ENCODE measurements at places on chromosomes 1 and 21.

DNA sequence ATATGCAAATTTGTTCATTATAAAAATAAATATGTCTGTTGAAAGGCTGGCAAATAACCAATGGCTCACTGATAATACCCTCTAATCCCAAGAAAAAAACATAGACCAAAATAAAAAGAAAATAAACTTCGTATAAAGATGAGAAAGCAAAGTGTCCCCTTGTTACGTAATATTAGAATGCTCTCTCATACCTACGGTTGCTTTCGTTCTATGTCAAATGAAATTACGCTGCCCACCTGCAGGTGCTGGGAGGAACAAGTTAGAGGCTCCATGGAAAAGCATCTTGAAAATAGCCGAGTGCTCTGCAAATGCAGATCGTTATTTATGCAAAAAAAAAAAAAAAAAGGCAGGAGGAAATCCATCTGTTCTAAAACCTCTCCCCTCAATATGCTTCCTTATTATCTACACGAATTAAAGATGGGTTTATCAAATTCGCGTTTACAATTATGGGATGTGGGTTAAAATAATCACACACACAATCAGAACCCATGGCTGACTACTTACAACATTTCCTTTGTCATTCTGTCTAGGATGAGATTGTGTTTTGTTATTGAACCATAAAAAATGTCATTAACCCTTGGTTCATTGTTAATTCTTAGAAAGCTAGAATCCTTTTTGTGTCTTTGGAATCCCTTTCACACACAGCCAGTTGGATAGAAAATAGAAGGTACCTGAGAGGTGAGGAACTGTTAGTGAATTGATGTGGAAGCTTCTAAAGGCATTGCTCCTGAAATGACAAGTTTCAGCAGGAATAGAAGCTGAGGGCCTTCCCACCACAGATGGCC, 268.6 kb downstream of the SETD4 start:
- DNase-seq = no peak

GRCh38 chr1:81717230-81717629, 83.5 kb upstream of the ADGRL2 start:
- peak; percentile 84 for DNase-seq

DNA sequence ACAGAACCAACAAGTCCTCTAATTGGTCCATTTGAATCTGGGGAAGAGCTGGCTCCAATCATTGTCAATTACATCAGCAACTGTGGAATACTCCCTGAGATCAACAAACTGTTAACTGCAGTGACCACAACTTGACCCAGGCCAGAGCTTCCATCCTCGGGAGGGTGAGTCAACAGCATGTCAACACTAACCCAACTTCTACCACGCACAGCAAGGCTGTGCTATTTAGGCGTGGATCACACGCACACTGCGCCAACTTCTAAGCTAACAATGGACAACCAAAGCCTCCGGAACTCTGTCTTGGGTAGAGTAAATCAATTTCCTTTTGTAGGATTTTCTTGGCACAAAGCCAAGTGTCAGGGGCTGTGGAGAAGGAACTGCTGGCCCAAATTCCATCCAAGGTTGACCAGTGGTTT, 30.4 kb downstream of the APP start:
- peak; percentile 67 for DNase-seq

DNA sequence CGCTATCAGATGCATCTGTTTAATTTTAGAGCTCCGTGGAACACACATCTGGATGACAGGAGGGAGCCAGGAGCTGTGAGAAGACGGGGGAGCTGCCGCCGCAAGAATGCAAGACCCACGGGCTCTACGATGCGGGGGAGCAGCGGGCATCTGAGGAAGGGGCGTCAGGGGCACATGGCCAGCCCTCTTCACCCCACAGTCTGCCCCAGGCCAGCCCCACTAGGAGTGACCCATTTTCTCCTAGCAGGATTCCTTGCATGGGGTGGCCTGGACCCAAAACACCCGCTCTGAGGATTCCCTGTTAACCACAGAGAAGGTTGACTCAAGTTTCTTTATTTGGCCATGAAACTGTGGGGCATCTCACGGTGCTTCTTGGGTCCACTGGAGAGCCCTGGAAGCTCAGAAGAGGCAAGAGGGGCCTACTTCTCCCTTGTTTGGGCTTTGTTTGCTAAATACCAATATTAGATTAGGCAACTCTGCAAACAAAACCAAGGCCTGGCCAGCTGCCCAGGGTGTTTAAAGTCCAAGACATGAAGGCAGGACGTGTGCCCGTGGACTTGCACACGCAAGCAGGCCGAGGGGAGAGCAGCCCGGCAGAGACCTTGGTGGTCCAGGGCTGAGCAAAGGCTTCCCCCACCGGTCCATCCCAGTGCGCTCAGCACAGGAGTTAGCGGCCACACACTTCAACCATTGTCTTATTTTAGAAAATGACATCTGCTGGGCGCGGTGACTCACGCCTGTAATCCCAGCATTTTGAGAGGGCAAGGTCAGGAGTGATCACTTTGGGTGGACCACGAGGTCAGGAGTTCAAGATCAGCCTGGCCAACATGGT, 89.8 kb downstream of the DHRS3 start:
- DNase-seq = peak; percentile 39

DNA sequence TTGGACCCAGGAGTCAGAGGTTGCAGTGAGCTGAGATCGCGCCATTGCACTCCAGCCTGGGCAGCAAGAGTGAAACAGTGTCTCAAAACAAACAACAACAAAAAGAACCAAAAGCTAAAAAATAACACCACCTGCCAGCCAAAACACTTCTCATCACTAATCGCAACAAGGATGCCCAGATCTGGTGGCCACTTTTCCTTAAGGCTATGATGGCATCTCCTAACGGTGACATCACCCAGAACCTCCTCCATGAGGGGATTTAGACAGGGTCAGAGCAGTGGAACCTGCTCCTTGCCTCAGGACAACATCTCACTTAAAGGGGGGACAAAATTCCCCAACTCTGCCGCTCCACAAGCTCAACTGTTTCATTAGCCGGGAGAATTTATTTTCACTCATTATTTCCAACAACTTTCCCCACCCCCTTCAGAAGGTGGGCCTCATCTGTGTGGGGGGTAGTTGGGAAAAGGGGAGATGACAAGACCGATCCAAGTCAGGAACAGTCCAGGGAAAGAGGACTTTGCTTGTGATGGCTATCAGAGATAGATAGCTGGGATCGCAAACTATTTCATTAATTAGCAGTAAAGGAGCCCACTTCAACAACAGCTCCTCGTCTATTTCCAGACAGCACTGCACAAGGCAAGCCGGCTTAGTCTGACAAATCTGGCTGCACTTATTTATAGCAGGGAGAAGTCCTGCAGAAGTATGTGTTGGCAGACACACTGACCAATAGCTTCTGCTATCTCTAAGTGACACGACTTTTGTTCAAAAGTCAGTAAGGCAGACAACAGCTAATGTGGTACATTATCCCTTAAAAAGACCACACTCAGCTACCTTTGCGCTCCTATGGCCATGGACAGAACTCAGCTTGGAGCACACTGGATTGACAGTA, 2.6 kb downstream of the PABPC4 start:
- peak; percentile 49 for DNase-seq

Data from fibroblast of skin of back (primary cell).